ENCODE measurements at places on chromosomes 16 and 17.

- no peak for DNase-seq
Observed at GRCh38 chr17:29295420-29295819, 1.5 kb upstream of the NUFIP2 start.

DNA sequence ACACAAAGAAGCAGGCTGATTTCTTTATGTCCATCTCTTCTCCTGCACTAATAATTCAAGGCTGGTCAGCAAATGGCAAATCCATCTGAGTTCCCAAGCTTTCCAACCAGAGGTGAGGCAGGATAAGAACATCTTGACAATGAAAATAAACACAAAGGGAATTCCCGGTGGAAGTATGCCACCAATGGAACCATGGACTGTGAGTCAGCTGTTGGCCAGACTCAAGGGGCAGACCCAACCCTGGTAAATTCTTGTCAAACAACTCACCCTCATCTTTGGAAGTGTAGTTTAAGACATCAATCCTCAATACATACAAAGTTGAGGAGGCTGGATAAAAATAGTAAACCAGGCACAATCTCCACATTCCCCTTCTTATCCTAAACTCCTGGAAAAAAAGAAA is 74.3 kb upstream of the CES5A start:
- no peak for DNase-seq

- DNase-seq: no peak
Observed at GRCh38 chr17:52025236-52025635, 133.3 kb downstream of the CA10 start.

DNA sequence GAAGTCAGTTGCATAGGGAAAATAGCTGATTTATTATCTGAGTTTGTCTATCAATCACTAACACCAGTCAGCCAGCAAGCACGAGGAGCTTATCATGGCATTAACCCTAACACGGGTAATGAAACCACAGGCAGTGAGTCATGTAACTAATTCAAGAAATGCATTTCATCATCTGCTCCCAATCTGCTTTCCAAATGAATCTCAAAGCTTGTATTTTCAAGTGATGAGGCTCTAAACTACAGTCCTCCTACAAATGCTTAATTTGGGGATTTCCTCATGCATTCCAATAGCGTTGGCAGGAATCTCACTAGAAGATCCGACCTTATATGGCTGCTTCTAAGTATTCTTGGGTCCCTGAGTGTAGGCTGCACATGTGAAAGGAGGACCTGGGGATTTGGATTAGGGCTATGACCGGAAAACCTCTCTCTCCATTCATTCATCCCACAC is 118.4 kb upstream of the HSBP1 start:
- DNase-seq: no peak

GRCh38 chr16:23491490-23492391 is 18.6 kb downstream of the GGA2 start:
- DNase-seq: no peak

- no peak for DNase-seq
Observed at GRCh38 chr17:39955726-39956225, 7.0 kb upstream of the GSDMA start.

DNA sequence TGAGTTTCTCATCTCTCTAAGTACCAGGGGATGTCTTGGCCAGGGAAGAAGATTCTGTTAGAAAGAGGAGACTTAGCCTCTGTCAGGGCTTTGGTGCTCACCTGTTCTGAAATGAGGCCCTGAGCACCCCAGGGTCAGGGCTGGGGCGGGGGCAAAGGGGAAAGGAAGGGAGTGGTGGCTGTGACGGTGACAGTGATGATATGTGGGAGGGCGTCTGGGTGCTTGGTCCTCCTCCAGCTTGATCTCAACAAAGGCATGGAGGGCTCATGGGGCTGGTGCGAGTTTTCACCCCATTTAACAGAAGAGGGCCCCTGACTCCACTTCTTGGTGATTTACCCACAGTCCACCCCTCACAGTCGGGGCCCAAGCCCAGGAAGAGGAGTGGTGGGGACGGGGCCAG is 15.1 kb downstream of the SOX8 start:
- DNase-seq: no peak

- DNase-seq: no peak
Observed at GRCh38 chr17:1880851-1881630, 51.2 kb downstream of the RPA1 start.

GRCh38 chr16:81536648-81537047 is 92.0 kb downstream of the CMIP start:
- DNase-seq: no peak

GRCh38 chr16:54055191-54055590 is 231.4 kb downstream of the IRX3 start:
- DNase-seq: no peak

DNA sequence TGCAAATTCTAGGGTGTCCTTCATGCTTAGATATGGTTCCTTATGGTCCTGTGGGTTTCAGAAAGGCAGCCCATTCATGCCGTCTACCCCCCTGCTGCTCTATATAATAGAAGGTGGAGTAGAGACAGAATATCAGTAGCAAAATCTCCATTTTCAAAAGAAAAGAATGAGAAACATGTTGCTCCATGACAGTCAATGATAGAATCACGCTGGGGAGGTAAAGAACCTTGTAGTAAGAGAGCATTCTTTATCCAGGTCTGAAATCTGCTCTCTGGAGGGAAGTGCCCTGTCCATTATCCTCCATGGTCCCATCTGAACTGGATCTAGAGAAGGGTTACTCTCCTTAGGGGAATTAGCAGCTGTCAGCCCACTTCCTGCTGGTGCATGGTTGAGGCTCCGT is 272.8 kb downstream of the WWOX start:
- no peak for DNase-seq

GRCh38 chr17:354651-355556 is 2.3 kb upstream of the RPH3AL start:
- no peak for DNase-seq

- no peak for DNase-seq
Observed at GRCh38 chr17:62876063-62876462, 67.9 kb upstream of the MARCHF10 start.

All from occipital lobe (tissue), 3 donors.